ENCODE measurements at places on chromosomes 12 and 14. TPM values are rescaled to one million over a fixed set of nuclear protein-coding genes. Genes with fewer than 3 reads are reported as not detected.

DNA sequence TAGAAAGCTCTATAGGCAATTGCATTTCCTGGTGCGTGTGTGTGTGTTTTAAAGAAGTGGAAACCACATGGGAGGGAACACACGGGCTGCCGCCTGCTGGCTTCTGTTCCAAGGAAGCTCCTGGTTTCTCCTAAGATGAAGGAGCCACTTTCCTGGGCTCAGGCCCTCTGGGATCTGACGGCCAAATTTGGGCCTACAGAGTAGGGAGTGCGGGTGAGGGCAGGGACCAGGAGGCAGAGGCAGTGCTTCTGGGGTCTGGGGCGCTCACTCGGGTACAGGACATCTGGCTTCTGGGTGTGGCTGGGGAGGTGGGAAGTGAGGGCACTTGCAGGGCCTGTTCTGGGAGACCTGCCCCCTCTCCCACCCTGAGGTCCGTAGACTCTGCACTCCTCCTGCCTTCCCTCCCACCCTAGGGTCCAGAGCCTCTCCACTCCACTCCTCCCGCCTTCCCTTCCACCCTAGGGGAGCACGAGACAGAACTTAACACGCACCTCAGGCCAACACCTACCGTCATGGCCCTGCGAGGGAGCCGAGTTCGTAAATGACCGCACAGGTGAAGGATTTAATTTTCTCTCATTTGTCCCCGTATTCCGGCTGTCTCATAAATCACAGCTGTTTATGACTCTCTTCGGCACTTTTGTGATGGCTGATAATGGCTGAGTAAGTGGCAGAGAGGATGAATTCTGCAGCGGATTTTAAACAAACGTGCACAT, 127.7 kb downstream of the KIF26A start:
- H3K4me1 ChIP-seq = no peaks in the 10 kb centered on the region
- H3K36me3 ChIP-seq = no peaks in the 10 kb centered on the region
- DNase-seq = peak; percentile 43
- no peak overlapping the region for H3K4me3 ChIP-seq
- no peaks in the 10 kb centered on the region for H3K27me3 ChIP-seq

GRCh38 chr12:14514154-14514842, 53.4 kb downstream of the PLBD1 start:
- H3K4me3 ChIP-seq = no peak overlapping the region
- DNase-seq = no peak
- no peak overlapping the region for H3K27ac ChIP-seq
- no peaks in the 10 kb centered on the region for H3K4me1 ChIP-seq

DNA sequence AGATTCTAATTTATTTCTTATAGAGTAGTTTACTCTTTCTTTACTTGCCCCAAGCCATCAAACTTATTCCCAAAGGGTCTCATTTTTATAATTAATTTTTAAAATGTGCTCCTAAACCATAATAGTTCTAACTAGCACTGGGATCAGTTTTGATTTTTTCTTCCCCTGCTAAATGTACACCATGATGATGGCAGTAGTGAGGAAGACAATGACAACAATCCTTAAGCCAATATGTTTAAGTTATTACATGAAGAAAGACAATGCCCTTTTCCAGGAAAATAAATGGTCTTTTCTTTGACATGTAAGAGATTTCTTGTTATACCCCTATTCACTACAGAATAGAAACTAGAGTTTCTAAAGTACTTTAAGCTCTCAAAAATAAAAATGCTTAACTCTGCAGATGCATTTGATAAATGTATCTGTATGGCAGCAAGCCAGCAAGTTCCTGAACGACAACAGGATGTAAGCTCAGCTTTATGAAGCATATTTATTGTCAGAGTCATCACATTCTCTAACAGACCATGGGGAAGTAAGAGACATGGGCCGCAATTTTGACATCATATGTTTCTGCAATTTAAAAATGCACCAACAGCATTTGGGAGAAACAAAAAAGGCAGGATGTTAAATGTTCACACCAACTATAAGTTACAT, 36.0 kb upstream of the SNX6 start:
- no peak overlapping the region for H3K27ac ChIP-seq
- no peaks in the 10 kb centered on the region for H3K36me3 ChIP-seq
- peaks cover 5% of the 10 kb centered on the region for H3K4me1 ChIP-seq
- no peaks in the 10 kb centered on the region for H3K27me3 ChIP-seq
- DNase-seq = no peak
- no peak overlapping the region for H3K4me3 ChIP-seq

DNA sequence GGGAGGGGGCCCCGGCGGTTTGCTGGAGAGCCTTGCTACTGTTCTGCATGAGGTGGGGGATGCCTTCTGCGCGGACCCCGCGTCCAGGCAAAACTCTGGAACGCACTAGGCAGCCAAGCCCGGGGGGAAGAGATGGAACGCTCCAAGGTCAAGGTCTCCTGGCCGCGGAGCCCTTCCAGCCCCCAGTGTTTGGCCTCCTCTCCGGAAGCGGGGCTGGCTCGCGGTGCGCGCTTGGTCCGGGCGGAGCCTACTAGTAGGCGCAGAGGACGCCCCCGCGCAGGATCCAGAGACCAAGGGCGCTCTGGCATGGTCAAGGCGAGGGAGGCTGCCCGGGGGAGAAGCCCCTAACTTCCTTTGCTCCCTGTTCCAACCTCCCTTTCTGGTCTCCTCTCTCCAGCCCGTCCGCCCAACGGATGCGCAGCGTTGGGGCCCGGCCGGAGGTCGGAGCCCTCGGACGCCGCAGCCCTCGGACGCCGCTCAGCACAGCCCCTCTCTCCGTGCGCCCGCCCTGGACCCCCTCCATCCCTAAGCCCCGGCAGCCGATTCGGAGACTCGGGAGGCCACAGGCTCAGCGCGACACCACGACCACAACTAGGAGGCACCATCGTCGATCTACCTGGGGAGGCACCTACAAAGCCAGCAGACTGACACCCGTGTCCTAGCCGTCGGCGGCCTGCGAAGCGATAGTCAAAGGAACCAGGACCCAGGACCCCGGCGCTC, 669 bp upstream of the KCNK13 start:
- H3K27ac ChIP-seq = no peak overlapping the region
- H3K4me3 ChIP-seq = peak overlapping the region; percentile 45
- DNase-seq = no peak
- H3K36me3 ChIP-seq = no peaks in the 10 kb centered on the region
- peaks cover 27% of the 10 kb centered on the region for H3K4me1 ChIP-seq
- peaks cover 86% of the 10 kb centered on the region for H3K27me3 ChIP-seq

- no peak for DNase-seq
- H3K27me3 ChIP-seq = no peaks in the 10 kb centered on the region
- H3K4me1 ChIP-seq = no peaks in the 10 kb centered on the region
- H3K4me3 ChIP-seq = no peak overlapping the region
- H3K27ac ChIP-seq = no peak overlapping the region
Observed at GRCh38 chr14:49516286-49516685, 69.9 kb downstream of the RPS29 start.

DNA sequence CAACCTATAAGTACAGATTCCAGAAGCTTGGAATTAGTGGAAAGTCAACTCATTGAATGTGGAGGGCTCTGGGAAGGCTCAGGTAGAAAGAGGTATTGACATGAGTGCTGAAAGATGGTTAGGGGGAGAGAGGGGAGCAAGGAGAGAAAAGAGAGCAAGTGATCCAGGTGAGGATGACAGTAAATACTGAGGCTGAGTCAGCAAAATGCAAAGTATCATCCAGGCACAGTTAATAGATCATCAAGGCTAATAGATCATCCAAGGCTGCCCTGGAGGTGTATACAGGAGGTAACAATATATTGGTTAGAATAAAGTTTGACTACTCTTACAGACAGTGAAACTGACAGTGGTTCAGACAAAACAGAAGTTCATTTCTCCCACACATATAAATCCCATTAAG, 100.5 kb downstream of the TBX5 start:
- no peak overlapping the region for H3K27ac ChIP-seq
- no peaks in the 10 kb centered on the region for H3K36me3 ChIP-seq
- DNase-seq = no peak
- H3K4me3 ChIP-seq = no peak overlapping the region

GRCh38 chr12:132484891-132485441, 5.0 kb upstream of the FBRSL1 start:
- no peaks in the 10 kb centered on the region for H3K27me3 ChIP-seq
- H3K27ac ChIP-seq = no peak overlapping the region
- no peak overlapping the region for H3K4me3 ChIP-seq
- no peaks in the 10 kb centered on the region for H3K36me3 ChIP-seq

DNA sequence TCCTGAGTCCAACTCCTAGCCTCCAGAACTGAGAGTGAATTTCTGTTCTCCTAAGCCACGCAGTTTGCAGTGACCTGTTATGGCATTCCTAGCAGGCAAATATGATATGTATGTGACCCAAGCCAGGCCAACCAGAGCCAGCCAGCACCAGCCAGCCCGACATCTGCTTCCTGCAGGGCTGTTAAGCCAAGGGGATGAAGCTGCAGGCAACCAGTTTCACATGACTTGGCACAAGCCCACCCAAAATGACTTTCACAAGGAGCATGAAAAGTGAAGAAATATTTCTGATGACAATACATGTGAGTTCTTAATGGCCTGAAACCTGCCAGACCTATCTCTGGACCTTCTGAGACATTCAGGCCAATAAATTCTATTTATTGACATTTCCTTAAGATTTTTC, 68.1 kb downstream of the ITPK1 start:
- H3K27ac ChIP-seq = no peak overlapping the region
- H3K36me3 ChIP-seq = no peaks in the 10 kb centered on the region
- no peak overlapping the region for H3K4me3 ChIP-seq
- H3K27me3 ChIP-seq = no peaks in the 10 kb centered on the region

GRCh38 chr12:12501121-12501520, 61.5 kb downstream of the DUSP16 start:
- H3K4me3 ChIP-seq = no peak overlapping the region
- H3K27ac ChIP-seq = no peak overlapping the region
- H3K4me1 ChIP-seq = peaks cover 14% of the 10 kb centered on the region
- peaks cover 3% of the 10 kb centered on the region for H3K36me3 ChIP-seq

- peaks cover 21% of the 10 kb centered on the region for H3K36me3 ChIP-seq
- H3K27me3 ChIP-seq = no peaks in the 10 kb centered on the region
- no peaks in the 10 kb centered on the region for H3K4me1 ChIP-seq
- DNase-seq = no peak
- peak overlapping the region; percentile 93 for H3K4me3 ChIP-seq
Observed at GRCh38 chr14:36316131-36316530, 4.3 kb downstream of the MBIP start.

DNA sequence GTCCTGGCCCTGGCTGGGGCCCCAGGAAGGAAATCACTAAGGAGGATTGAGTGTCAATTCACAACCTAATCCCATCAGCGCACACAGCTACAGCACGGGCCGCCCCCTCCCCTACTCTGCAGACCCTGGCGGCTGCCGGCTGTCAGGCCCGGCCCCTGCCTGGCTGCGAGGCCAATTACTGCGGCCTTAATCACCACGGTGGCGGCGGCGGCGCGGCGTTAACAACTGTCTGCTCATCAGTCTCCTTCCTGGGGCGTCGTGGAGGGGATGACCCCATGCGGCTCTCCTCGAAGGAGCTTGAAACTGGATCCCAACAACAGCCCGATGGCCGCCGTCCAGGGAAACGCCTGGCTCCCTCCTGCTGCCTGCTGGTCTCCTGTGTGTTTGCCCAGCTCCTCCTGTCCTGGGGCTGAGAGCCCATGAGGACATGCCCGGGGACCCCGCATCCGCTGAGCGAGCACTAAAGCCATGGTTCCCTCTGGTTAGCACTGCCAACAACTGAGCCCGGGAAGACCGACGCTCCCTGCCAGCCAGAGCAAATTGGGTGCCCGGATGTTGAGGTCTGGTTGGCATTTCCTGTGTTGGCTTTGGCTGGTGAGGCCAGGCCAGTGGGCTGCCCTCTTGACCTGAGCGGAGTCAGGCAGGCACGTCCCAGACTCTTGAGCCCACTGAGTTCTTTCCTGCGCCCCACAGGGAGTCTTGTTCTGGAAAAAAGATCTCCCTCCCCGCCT, 21.8 kb upstream of the EIF2B2 start:
- no peak overlapping the region for H3K4me3 ChIP-seq
- H3K27ac ChIP-seq = no peak overlapping the region
- H3K36me3 ChIP-seq = no peaks in the 10 kb centered on the region
- no peak for DNase-seq

DNA sequence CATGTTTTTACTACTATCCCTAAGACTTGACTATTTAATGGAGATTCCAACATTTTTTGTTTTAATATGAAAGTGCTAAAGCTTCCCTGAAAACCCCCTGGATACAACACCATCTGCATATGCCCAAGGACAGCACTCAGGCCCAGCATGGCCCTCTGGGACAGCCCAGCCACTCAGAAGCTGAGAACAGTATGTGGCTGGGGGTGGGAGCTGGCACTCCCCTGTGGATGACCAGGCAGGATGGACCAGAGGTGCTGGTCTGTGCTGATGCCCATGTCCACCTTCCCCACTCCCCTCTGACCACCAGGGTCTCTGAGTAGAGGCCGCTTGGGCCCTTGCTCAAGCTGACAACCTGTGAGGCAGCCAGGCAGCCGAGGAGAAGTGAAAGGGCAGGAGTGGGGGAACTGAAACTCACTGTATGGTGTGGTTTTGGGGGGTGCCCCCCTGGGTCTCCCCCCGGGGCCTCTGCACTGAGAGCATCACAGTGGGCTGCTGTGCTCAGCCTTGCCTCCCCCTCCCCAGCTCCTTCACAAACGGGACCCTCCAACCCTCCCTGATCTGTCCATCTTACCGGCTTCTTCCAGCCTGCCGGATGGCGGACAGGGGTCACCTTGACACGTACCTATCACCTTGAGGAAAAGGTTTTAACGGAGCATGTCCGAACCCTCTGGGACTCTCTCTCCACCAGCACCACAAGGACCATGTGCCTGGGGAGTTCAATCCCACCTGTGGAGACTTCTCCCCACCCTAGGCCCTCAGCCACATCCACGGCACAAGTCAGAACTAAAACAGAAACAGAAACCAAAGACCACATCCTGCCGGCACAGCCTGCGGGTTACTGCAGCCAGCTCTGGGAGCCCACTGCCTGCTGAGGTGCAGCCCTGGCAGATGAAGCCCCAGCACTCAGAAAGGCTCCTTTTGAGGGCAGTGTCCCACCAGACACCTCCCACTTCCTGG, at the start of gene TMEM229B:
Gene TMEM229B (minus strand): TSS at position 785 of the 957 bp plus-strand sequence. CDS start 14,798 bp downstream, outside the sequence.
- peaks cover 4% of the 10 kb centered on the region for H3K4me1 ChIP-seq
- DNase-seq = peak; percentile 70
- no peaks in the 10 kb centered on the region for H3K27me3 ChIP-seq
- H3K27ac ChIP-seq = peak within 1 kb of the TSS; percentile 79

DNA sequence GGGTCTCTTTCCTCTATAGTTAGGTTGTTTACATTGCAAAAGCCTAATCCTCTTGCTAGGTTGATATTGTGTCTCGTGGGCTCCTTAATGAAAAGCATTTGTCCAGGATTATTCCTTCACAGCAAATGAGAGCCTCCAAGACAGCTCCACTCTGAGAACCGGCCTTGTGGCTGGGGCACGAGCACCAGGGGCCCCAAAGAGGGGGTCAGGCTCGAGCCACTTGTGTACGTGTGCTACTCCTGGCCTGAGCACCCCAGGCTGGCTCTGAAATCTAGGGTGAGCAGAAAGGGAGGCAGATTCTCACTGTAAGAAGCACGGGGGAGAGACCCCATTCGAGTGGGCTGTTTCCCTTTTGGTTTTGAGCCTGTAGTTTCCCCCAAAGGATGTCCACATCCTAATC, 45.0 kb upstream of the FZD10 start:
- no peaks in the 10 kb centered on the region for H3K36me3 ChIP-seq
- H3K27me3 ChIP-seq = no peaks in the 10 kb centered on the region
- no peak overlapping the region for H3K4me3 ChIP-seq
- DNase-seq = no peak

- H3K4me1 ChIP-seq = peaks cover 41% of the 10 kb centered on the region
- H3K4me3 ChIP-seq = peak overlapping the region; percentile 45
- peak overlapping the region; percentile 74 for H3K27ac ChIP-seq
- H3K27me3 ChIP-seq = no peaks in the 10 kb centered on the region
- H3K36me3 ChIP-seq = no peaks in the 10 kb centered on the region
Observed at GRCh38 chr14:22822571-22823098, 7.1 kb upstream of the MRPL52 start.

Gene LTBP2
- total RNA-seq = 117 TPM

Gene FAR2
- total RNA-seq = 13.3 TPM

Gene DEGS2
- total RNA-seq = 1.7 TPM

Gene RAB2B
- 36.9 TPM for total RNA-seq

Gene TDG
- 18.1 TPM for total RNA-seq
